ENCODE measurements at places on chromosomes 5 and 9. TPM values are rescaled to one million over a fixed set of nuclear protein-coding genes. Genes with fewer than 3 reads are reported as not detected.

The PCDHGA1 gene
- polyA plus RNA-seq: not detected

The SLC34A1 gene
- polyA plus RNA-seq: not detected

The DIRAS2 gene
- polyA plus RNA-seq: not detected

The RNF44 gene
- polyA plus RNA-seq: 6.0 TPM

The ARID3C gene
- polyA plus RNA-seq: not detected

The SEMA6A gene
- polyA plus RNA-seq: 1.2 TPM

The ZMYND19 gene
- 8.8 TPM for polyA plus RNA-seq
